SW 1271 (cell line): ENCODE measurements at places on chromosomes 4 and X.

GRCh38 chrX:150049647-150050046, 111.4 kb upstream of the EOLA2 start:
- DNase-seq, result no peak

- no peak for DNase-seq
Measured at GRCh38 chr4:172806841-172807240, 361.8 kb upstream of the GALNT7 start.

DNA sequence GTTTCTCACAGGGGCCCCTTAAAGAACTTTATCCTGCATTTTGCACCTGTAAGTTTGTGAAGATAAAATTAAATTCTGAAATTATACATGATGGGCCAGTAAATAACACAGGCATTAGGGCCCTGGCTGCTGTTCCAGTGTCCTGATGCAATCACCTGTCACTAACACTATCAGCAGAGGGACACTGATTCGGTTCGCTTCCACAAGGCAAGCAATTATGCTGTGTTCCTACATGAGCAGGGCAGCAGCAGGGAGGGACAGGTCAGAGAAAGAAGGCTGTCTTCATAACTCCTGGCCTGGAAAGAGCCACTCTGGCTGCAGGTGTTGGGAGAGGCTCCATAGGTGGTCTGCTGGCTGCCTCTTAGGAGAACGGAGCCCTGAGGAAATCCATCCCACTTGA, 487.3 kb downstream of the MID1IP1 start:
- no peak for DNase-seq

DNA sequence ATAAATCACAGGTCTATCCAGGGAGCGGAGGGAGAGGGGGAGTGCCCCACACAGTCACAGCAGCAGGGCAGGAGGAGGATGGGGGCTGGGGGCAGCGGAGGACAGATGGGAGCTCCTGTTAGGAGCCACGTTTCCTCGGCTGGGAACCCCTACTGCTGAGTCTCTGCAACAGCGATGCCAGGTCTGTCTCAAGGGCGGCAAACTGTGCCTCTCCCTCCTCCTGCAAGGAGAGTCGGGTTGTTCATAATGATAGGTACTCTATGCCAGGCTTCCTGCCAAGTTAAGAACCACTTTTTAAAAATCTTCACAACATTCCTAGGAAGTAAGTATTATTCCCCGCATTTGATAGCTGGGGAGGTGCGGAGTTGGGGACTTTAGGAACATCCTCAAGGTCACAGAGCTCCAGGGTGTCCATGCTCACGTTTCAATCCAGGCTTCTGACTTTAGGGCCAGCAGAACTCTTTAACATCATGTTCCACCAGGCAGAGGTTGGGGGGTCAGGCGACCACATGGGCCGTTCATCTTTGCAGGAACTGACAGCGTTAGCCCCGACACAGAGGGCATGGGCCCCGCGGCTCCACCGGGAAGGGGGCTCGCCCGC, 98.3 kb upstream of the MAML3 start:
- no peak for DNase-seq

DNA sequence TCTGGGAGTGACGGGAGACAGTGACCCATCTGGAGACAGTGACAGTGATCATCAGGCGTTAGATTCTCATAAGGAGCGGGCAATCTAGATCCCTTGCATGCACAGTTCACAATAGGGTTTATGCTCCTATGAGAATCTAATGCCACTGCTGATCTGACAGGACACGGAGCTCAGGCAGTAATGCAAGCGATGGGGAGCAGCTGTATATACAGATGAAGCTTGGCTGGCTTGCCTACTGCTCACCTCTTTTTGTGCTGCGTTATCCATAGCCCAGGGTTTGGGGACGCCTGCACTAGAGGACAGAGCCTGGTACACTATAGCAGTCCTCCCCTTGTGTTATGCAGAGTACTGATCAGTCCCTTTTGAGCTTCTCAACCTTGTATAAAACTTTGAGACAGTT, 23.5 kb downstream of the NFKB1 start:
- DNase-seq, result no peak

- DNase-seq, result no peak
Measured at GRCh38 chr4:20612313-20612712, 87.9 kb upstream of the PACRGL start.

GRCh38 chr4:137754652-137755471, 222.6 kb upstream of the PCDH18 start:
- peak; percentile 2 for DNase-seq

DNA sequence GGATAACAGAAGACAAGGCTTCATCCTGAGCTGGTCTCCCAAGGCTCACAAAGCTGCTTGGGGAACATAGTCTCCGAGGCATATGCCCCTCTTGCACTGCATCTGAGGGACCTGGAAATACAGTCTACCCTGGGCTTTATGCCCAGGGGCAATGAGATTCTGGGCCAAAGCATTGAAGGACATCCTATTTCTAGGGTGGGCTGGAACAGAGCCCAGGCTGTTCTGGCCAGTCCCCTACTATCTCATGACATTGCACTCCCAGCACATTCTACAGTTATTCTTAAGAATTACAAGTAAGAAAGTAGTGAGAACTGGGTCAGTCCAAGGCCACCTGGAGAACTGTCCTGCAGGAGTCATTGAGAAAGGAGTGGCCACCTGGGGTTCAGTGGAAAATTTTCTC, 107.6 kb downstream of the USP46 start:
- no peak for DNase-seq

GRCh38 chrX:69504626-69505612, 793 bp downstream of the NALF2 start:
- no peak for DNase-seq

DNA sequence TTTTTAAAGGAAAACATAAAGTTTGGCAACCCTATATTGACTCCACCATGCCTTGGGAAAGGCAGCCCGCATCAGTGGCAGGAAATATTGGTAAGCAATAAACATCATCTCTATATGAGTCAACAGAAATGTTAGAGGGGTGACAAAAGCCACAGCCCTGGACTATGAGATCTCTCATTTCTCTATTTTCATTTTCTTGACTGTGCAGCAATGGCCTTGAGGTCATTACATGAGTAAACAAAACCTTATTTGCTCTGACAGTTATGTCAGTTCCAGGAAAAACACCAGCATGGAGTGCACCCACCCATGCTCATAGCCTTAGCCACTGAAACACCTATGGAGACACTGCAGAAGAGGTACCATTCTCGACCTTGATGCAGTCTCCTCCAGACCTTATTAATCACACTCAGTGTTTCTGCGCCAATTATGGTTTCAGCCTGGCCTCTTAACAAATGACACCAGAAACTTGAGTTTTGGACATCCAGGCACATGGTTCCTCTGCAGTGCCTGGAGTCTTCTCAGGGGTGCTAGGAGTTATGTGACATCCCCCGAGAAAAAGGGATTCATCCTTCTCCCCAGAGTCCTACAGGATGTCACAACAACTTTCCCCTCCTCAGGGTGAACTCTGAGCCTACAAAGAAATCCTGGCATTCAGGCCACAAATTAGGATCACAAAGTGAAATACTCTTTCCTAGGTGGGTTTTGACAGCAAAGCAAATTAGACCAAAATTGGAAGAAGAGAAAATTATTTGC, 16.0 kb upstream of the HPGD start:
- DNase-seq, result no peak

GRCh38 chrX:45845142-45845541, 644.5 kb upstream of the DIPK2B start:
- no peak for DNase-seq

DNA sequence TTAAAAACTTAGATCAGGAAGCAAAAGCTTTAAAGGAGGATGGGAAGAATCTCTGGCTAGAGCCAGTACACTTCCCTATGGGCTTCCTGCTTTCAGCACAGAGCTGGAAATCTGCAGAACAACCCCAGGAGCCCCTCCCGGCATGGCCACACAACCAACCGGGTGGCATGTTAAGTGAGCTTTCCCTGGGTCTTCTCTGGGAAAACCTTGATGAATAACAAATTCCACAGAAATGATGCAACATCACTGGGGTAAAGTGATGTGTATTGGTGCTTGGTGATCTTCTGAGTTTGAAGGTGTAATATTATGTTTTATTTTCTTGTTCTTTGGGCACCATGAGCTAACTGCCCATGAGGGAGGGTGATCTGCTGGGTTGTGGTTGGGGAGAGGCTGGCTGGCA, 22.1 kb downstream of the NHS start:
- no peak for DNase-seq

DNA sequence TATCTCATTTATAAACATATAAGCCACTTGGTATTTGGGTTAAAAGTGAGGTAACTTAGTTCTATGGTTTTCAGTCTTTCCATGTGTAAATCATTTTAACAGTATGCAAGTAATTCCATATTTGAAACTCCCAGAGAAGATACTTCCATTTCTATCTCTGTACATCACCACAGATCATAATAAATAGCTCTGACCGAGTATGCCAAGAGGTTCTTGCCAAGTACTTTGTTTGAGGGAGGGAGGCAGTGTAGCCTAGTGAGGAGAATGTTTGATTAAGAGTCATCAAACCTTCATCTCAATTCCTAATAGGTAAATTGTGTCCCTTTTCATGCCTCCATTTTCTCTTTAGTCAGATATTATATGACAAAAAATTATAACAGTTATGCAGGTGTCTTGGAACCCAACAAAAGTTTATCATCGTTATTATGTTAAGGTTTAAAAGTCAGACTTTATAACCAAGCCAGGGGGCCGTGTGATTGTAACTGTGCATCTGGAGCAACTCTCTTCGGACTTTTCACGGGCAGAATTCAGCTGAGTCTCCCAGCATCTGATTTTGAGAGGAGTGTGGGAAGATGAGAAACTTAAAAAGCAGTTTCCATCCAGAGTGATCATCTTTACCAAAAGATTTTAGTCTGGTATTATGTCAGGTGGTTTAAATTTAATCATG, 123.8 kb downstream of the ANK2 start:
- no peak for DNase-seq

DNA sequence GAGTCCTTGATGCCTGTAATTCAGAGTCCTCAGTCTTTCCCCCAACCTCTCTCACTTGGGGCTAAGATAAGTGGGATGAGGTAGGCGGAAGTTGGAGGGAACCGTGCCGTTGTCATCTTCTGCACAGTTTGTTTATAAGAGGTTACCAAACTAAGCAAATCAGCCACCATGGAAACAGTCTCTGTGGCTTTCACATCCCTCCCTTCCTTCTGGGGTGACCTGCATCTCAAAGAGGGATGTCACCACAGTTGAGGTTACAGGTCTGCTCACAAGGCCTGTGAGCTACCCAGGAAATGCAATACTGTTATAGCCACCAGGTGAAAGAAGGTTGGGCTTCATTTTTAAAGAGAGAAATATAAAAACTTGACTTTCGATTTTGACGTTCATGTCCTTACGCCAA, 26.3 kb downstream of the RTL5 start:
- no peak for DNase-seq

DNA sequence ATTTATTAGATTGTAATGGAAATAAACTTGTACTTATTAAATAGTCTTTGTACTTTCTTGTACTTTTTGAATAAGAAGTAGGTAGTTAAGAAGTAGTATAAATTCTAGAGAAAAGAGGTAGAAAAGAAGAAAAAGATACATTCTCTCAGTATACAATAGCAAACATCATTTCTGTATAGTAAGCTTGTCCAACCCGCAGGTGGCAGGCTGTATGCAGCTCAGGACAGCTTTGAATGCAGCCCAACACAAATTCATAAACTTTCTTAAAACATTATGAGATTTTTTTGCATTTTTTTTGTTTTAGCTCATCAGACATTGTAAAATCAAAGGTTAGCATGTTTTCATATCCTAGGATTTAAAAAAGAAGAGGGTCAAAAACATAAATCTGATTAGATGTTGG, 441.6 kb downstream of the DTHD1 start:
- no peak for DNase-seq

- no peak for DNase-seq
Measured at GRCh38 chr4:68349279-68349648, 626 bp downstream of the YTHDC1 start.

- no peak for DNase-seq
Measured at GRCh38 chr4:140138428-140138827, 15.6 kb downstream of the MAML3 start.

GRCh38 chr4:128517739-128518510, 230.3 kb upstream of the PGRMC2 start:
- peak; percentile 76 for DNase-seq

- no peak for DNase-seq
Measured at GRCh38 chr4:174716986-174717770, 111.9 kb downstream of the GLRA3 start.

GRCh38 chrX:24790166-24790565, 96.4 kb downstream of the POLA1 start:
- no peak for DNase-seq

DNA sequence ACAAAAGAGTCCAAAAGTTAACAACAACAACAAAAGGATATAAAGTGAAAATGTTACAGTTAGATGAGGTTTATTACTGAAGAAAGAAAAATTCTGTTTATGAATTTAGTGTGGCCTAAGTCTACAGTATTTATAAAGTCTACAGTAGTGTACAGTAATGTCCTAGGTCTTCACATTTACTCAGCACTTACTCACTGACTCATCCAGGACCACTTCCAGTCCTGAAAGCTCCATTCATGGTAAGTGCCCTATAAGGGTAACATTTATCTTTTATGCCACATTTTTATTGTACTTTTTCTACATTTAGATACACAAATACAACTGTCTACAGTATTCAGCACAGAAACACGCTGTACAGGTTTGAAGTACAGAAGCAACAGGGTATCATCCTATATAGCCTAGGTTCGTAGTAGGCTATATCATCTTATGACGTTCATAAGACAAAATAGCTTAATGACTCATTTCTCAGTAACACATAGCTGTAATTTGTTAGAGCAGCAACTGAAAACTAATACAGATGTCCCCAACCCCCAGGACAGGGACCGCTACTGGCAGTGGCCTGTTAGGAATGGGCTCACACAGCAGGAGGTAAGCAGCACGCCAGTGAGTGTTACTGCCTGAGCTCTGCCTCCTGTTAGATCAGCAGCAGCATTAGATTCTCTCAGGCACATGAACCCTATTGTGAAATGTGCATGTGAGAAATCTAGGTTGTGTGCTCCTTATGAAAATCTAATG, 61.3 kb downstream of the CENPC start:
- DNase-seq, result no peak

DNA sequence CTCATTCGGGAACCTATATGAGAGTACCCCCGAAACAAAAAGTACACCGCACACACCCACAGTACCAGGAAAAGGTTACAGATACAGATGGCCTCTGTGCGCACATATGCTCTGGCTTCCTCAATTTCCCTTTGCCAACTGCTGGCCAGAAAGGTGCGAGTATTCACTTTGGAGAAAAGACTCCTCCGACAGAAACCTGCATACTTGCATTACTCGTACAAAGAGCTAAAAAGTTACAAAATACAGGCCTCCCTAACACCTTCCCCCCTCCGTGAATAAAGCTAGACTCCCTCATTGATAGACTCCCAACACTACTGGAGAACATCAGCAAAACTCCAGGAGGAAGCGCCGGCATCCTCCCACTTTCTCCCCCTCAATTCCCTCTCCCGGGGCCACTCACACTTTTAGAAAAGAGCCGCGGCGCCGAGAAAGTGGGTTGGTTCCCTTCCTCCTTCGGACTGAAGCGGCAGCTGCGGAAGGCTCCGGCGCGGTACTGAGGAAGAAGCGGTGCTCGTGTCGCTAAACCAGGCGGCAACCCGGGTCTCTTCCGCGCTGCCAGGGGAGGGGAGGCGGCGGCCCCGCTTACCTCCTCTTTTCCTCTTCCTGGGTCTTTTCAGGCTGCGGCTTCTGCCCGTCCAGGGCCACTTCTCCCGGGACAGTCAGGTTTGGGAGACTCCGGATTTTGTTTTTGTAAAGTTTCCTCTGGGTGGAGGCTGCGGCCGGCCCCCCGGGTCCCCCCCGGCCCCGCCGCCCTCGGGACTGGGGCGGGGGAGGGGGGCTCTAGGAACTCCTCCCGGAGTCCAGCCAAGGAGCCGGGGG, 1.1 kb downstream of the FBXW7 start:
- DNase-seq, result no peak

- DNase-seq, result no peak
Measured at GRCh38 chrX:110403441-110404238, 45.0 kb downstream of the RTL9 start.

GRCh38 chrX:75781611-75782010, 3.4 kb downstream of the MAGEE2 start:
- no peak for DNase-seq
